ENCODE measurements at places on chromosomes 12 and 14.

DNA sequence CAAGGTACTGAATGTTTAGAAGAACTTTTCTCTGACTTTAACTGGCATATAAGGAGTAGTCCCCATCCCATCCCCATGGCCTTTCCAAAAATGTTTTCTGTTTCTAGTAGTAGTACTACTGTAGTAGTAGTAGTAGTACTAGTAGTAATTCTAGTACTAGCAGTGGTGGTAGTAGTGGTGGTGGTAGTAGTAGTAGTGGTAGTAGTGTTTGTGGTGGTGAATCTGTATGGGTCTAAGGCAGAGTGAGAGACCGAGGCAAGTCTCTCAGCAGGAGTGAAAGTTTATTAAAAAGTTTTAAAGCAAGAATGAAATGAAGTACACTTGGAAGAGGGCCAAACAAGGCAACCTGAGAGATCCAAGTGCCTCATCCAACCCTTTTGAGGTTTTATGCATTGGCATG is 58.6 kb downstream of the FOXN4 start:
- no peak for DNase-seq

- DNase-seq: no peak
These were observed 16.5 kb upstream of the LUM start for GRCh38 chr12:91127751-91128150.

DNA sequence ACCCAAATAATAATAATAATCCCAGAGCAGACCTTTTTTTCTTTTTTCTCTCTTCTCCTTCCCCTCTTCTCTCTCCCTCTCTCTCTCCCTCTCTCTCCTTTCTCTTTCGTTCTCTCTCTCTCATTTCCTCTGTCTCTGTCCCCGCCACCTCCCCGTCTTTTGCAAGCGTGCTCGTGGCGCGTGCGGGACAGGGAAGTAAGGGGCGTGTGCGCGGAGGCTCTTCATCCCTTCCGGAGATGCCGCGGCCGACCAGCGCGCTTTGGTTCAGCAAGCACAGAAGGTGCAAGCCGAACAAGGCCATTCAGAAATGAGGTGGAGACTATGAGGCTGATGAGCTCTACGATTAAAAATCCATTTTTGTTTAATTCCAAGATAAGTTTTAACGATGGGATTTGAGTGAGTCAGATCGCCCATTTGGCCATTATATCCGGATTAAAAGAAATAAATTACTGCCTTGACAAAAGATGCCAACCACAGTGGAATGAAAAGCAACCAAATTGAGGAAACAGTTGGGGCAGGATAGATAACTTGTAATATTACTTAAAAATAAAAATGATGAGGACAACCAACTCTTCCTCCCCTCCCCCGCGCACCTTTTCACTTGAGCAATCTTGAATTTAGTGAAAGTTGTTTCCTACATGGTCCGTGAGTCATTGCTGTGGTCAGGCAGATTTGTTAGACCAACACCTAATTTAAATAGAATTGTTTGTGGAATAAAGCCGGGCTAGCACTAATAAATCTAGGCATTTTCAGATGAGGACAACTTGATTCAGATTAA is 1.2 kb upstream of the AMIGO2 start:
- peak; percentile 60 for DNase-seq

DNA sequence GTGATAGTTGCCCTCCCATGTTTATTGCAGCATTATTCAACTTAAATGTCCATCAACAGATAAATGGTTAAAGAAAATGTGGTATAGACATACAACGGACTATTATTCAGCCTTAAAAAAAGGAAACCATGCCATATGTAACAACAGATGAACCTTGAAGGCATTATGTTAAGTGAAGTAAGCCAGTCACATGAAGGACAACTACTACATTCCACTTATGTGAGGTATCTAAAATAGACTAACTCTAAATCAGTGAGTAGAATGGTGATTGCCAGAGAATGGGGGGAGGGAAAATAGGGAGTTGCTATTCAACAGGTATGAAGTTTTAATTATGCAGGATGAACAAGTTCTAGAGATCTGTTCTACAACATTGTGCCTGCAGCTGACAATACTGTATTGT is 10.1 kb downstream of the PCNX4 start:
- DNase-seq: no peak

- DNase-seq: no peak
These were observed 64.2 kb downstream of the LLPH start for GRCh38 chr12:66066137-66066928.

DNA sequence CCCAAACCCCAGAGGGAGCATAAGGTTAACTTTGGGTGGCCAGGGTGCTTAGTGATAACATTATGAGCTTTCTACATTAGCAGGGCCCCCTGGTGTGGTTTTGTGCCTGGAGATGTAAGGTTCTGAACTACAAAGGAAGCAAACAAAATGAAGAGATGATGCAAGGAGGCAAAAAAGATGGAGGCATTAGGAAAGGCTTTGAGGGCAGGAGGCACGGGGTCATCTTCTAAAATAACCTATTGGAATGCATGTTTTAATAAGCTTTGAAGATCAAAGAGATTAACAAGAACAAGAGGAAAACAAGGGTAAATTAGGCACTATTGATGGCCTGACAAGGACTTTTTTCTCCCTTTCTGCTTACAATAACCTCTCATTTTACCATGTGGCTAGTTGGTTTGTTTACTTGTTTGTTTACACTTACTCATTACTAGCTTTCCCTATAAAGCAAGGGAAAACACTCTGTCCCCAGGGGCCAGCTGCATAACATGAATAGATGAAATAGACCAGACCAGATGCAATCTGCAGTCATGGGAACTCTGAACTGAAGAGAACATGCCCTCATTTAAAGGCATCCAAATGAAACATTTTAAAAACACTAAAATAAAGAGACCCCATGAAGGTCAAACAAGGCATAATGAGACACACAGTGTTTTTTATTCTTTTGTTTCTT is 390.3 kb downstream of the DIO2 start:
- no peak for DNase-seq

Data from CD4-positive, alpha-beta T cell treated with Interleukin-10 for 1 hour (primary cell).